ENCODE measurements at places on chromosomes 6 and 20.

DNA sequence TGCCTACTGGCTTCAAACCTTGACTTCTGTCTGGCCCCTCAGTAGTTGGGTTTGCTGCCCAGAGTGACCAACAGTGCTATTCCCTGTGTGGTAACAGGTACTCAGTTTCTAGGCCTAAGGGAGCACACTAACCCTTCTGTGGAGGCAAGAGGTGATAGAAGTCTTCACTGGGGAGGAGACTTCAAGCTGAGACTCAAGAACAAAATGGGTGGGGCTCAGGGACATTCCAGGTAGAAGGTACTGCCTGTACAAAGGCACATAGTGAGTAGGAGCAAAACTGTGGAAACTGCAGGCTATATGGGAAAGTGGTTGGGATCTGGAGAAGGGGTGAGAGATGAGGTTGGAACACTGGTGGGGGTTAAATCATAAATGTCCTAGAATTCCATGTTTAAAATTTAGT lies 2.3 kb upstream of the SCAND1 start:
- no peak for DNase-seq

- DNase-seq = peak; percentile 30
Observed at GRCh38 chr6:37175332-37176267, 5.6 kb downstream of the PIM1 start.

- DNase-seq = no peak
Observed at GRCh38 chr6:155543166-155543847, 87.7 kb upstream of the NOX3 start.

GRCh38 chr6:125431971-125432370 lies 130.2 kb upstream of the HDDC2 start:
- no peak for DNase-seq

Data from activated CD4-positive, alpha-beta T cell treated with anti-CD3 and anti-CD28 coated beads for 36 hours (primary cell).